ENCODE measurements at places on chromosomes 3 and 15.

DNA sequence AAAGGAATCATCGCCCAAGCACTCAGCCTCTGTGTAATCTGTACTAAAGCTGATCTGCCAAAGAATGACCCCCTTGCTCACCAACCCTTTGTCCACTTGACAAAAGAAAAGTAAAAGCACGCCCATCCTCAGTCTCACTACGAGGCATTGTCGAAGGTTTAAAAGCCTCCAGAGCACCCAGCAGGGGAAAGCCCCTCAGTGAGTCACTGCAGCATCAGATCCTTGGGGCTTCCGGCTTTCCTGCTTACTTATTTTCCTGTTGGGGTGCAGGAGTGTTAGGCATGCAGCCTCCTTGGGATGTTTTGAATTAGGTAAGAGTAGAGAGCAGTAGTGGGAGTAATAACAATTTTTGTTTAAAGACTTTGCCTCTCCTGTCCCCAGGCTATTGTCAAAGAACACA, 216.1 kb downstream of the MTHFS start:
- DNase-seq = no peak

DNA sequence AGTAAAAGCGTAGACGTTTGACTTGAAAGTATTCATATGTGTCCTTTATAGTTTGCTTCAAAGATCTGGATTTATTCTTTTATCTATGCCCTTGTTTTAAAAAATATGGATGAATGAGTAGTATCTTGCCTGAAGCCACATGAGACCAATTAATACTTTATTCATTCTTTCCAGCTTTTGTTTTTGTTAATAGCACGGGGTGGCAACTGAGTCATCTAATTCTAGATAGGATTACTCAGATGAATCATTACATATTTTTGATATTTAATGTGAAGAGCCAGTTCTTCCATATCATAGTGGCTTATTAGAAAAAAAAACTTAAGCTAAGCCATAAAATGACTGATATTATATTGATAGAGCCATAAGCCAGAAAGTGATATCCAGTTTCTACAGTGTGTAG, 121.9 kb downstream of the BBX start:
- no peak for DNase-seq

DNA sequence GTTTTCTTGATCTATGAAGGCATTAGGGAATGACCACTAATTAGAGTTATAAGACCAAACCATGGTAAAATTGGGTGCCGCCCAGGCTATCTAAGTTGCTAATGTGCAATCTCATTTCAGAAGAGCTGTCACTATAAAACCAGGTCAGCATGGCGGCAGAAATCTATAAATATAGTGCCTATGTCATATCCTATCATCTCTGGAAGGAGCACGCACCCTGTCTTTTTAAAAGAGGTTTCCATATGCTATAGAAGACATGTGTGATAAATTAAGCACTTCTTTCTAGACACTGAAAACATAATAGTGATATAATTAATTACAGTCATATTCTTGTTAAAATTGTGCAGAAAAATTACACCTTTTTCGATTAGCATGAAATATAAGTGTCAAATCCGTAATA, 152.0 kb upstream of the MDFIC2 start:
- no peak for DNase-seq

- peak; percentile 54 for DNase-seq
Observed at GRCh38 chr15:70892912-70893560, 410 bp downstream of the LRRC49 start.

- no peak for DNase-seq
Observed at GRCh38 chr15:69014454-69014853, at the start of gene NOX5. Gene NOX5, plus strand, starts transcription at chr15:69014695. Its CDS starts 41 bp downstream, at chr15:69014736.

DNA sequence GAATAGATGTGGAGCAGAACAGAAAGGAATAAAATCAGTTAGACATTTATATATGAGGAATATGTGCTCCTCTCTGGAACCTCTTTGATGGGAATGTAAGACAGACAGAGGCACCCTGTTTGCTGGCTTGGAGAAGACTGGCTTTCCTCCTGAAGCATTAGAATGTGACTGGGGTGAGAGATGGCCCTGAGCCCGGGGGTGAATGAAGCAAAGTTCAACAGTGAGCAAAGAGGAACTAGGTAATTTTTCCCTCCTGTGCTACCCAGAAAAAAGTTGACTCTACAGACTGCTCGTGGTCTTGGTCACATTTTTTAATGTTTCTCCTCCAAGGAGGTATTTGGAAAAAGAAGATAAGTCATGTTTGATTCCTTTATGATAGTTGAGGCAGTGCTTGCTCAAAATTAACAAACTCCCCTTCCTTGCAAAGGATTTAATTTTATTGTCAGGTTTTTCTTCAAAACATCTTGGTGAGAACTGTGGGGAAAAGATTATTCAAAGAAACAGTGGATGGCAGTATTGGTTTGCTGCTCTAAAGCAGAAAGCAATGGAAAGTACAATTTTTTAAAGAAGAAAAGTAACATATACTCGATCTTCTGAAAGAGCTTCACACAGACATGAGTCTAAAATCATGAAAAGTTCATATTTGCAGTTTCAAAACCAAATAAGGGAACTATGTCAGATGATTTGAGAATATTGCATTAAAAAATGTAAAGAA, 370.4 kb upstream of the CDIN1 start:
- no peak for DNase-seq

GRCh38 chr15:50210462-50211157, 28.6 kb downstream of the SLC27A2 start:
- peak; percentile 11 for DNase-seq

DNA sequence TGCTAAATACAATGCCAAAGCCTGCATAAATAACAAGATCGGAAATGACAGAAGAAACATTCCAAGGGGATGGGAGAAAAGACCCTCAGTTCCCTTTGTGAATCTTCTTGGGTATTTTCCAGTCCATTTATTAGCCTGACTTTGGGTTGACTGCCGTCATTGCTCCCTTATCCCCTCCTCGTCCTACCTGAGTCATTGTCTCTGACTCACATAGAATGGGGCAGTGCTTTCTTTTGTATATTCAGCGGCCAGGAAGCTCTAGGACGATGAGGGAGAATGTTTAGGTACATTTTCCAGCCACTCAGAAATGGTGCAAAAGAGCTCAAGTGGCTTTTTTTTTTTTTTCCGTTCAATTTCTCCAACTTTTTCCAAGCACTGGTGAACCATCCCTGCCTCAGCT, 71.6 kb downstream of the KAT2B start:
- DNase-seq = no peak

DNA sequence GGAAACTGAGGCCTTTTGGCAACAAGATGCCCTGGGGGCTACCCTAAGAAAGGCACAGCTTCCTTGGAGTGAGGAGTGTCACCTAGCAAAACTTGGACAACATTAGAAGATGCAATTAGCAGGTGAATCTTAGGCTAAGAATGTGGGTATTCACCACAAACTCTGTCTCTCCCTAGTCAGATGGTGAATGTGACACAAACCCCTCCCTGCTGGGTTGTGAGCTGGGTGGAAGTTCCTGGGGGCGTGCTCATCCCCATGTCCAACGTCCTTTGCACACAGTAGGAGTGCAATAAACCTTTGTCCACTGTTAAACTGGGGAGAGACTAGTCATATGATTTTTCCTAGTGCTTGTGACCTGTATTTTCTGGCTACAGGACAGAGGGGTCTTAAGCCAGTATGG, 67.1 kb upstream of the SH3GL3 start:
- DNase-seq = no peak

- DNase-seq = no peak
Observed at GRCh38 chr15:62896380-62896866, 146.1 kb upstream of the TPM1 start.

- DNase-seq = no peak
Observed at GRCh38 chr15:48565560-48566482, 79.7 kb downstream of the FBN1 start.

GRCh38 chr3:166307756-166308350, 470.6 kb upstream of the BCHE start:
- no peak for DNase-seq

GRCh38 chr15:96038650-96039049, 291.9 kb upstream of the NR2F2 start:
- DNase-seq = no peak

GRCh38 chr3:197485143-197485542, 70.6 kb downstream of the BDH1 start:
- DNase-seq = no peak

DNA sequence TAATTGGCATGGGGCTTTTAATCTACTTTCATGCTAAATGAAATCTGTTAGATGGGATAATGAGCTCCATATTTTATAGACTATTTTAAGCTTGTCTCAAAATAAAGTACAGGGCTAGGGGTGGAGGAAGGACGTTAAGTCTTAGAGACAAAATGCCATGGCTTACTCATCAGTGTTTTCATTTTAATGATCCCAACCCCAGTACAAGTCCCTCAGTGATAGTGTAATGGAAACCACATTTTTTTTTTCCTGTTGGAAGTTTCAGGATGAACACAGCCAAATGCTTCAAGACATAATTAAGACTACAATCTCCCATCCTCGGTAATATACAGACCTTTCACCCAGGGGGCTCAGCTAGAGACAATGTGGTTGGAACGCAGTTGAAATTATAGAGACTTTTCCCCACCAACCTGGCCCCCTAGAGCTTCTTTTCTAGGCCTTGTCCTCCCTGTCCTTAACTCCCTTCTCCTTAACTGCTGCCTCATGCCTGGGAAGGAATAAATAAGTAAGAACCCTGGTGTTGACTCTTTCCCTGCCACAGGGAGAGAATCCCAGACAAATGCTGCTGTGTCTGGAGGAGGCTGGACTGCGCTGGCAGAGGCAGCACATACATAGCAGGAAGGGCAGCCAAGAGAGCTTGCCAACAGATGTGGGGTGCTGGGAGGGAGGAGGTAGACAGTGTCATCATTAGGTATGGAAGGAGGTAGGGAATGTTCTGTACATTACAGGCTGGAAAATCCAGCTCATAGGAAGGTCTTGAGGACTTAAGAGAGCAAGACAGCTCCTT, 115.4 kb upstream of the ROPN1 start:
- no peak for DNase-seq

DNA sequence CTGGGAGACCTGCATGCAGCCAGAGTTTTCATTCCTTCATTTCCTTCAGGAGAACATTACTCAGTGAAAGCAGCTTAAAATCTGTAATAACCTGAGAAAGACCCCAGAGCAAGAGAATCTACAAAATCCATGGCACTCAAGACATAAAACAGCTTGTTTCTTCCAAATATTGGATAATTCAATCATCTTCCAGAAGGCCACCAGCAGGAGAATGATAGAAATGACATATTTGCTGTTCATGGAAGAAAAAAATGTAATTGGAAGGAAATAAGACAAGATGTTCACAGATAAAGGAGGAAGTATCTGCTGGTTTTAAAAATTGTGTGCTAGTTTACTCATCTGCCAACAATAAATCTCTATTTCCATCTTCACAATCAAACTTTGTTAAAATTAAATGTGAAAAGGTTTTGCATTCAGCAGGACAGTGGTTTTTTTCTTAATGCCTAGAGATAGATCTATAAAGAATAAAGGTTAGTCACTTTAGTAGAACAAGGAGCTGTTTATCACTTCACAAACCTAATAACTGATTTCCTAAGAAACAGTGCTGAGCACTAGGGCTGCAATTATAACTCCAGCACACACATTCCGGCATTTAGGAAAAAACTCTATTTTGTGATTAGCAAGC, 530.8 kb downstream of the NSUN3 start:
- no peak for DNase-seq

DNA sequence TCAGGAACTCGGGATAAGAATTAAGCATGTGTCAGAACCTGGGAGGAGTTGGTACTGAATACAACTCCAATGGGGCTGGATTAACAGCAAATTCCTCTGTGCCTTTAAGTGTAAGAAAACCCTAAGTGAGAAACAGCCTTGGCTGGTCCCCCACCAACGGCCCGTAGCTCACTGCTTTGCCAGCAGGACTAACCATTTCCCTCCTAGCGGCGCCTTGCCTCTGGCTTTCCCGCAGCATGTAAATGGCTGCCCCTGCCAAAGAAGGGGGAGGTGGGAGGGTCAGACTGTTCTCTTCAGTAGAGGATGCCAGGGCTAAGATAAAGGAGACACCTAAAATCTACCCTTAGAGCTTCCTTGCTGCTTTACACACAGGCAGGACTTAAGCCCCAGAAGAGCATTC, 51.0 kb upstream of the SH3GL3 start:
- no peak for DNase-seq

GRCh38 chr15:60673166-60673565, 194.2 kb upstream of the ICE2 start:
- DNase-seq = no peak

GRCh38 chr3:41662288-41662687, 299.6 kb downstream of the ULK4 start:
- DNase-seq = no peak

- no peak for DNase-seq
Observed at GRCh38 chr3:55588146-55588765, 101.2 kb upstream of the WNT5A start.

GRCh38 chr3:129030611-129031010, 29.5 kb downstream of the EFCC1 start:
- no peak for DNase-seq

GRCh38 chr3:172112734-172113120, 73.3 kb downstream of the FNDC3B start:
- DNase-seq = no peak

- peak; percentile 26 for DNase-seq
Observed at GRCh38 chr3:35772381-35773015, 133.2 kb downstream of the ARPP21 start.

- no peak for DNase-seq
Observed at GRCh38 chr15:69794645-69795469, 302.9 kb downstream of the TLE3 start.

DNA sequence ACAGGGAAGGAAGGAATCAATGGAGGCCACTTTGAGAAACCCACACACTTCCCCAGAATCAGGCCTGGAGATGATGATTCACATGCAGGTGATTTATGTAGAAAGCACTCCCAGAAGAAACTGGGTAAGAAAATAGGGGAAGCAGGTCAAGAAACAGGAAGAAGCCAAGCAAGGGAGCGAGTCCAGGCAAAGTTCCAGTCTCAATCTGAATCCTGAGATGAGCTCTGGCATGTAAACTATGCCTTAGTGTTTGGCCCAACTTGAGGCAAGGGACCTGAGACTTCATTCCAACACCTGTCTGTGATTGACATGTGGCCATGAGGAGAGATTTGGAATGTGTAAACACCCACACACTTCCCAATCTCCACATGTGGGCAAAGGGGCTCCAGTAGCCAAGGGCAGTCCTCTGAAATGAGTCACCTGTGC, 61.6 kb upstream of the CTNNB1 start:
- DNase-seq = no peak

- DNase-seq = no peak
Observed at GRCh38 chr15:86541540-86541939, 461.9 kb downstream of the AGBL1 start.

DNA sequence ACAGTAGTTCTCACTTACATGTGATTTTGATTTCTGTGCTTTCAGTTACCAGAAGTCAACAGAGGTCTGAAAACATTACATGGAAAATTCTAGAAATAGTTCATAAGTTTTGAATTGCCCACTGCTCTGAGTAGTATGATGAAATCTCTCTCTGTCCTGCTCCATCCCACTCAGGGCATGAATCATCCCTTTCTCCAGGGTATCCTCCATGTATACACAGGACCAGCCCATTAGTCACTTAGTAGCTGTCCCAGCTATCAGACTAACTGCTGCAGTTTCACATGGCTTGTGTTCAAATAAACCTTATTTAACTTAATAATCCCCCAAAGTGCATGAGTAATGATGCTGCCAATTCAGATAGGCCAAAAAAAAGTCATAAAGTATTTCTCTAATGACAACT, 38.6 kb downstream of the EPHA3 start:
- no peak for DNase-seq
